ENCODE measurements at places on chromosomes 11 and 22.

DNA sequence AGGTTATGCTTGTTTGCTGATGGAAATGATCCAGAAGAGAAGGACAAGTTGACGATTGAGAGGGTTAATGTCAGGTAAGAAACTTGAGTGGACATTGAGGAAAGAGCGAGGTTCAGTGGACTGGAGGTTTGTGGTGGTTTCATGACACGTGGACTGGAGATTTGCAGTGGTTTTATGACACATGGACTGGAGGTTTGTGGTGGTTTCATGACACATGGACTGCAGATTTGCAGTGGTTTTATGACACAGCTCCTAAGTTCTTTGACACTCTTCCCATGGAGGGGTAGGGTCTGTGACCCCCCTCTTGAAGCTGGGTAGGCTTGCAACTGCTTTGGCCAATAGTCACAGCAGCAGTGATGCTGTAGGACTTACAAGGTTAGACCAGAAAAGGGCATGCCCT is 5.4 kb upstream of the MAPK8IP2 start:
- no peak for DNase-seq

DNA sequence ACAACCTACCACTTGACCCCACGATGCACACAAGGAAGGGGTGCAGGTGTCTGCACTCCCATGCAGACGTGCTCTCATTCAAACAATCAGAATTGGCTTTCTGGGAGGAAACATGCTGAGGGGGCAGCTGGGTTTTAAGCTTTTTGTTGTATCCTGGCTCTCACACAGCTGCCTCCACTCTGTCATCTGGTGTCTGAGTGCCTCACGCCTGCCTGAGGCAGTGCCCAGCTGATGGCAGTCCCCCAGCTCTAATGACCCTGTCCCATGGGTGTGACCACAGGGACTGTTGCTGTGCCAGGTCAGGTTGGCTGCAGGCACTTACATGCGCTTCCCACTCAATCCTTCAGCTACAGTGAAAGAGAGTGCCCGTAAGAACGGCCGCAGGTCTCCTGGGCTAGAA is 53.7 kb downstream of the ARFGAP3 start:
- DNase-seq = no peak

- DNase-seq = no peak
Measured at GRCh38 chr22:37281646-37282384, 493 bp upstream of the CYTH4 start.

DNA sequence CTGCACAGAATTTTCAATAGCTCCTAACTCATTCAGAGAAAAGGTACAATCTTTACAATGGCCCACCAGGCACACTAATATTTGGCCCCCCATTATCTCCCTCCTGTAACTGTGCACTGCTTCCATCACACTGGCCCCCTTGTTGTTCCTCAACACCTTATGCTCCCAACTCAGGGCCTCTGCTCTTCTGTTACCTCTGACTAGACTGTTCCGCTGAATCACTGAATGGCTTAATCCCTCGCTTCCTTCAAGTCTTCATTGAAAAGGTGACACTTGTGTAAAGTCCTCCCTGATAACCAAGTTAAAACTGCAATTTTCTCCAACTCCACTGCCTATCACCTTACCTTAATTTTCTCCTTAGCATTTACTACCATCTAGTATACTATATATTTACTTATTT is 21.8 kb downstream of the PIK3C2A start:
- no peak for DNase-seq

DNA sequence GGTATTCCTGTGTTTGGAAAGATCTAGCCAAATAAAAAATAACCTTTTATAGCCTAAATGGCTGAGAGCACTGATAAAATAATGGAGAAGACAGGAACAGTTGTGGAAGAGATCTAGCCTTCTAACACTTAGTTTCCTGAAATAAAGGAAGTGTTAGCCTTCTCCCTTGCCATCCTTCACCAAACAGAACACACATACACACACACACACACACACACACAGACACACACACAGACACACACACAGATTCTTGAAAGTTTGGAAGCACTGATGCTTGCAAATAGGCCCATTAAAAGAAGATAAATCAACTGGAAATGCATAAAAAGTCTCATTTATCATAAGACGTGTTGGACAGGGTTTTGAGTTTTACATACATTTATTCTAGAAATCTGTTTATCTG is 37.5 kb downstream of the KIRREL3 start:
- no peak for DNase-seq

DNA sequence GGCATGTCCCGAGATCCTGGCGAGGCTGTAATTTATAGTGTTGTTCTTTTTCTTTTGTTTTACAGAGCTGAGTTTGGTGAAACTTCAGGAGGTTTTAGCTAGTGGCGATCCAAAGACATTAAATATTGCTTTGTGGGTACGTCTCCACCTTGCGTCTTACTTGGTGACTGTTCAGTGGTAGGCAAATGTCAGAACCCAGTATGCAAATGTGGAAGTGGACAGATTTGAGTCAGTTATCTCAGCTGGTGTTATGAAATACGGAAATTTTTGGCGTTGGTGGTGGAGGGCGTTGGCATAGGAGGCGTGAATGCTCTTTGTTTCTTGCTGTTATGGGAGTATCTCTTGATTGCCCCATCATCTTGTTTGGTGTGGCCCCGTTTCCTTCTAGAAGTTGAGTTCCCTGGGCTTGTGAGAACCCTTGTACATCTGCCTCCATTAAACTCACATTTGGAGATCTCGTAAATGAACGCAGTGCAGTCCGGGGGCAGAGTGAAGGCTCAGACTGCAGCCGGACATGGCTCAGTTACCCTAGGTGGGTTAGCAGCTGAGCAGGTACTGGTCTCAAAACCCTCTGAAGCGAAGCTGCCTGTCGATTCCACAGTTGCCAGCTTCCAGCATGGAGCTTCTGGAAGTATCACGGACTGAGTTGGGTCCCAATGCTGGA is 39.9 kb downstream of the PTPRJ start:
- no peak for DNase-seq

- DNase-seq = peak; percentile 48
Measured at GRCh38 chr11:33716243-33716642, 15.6 kb upstream of the C11orf91 start.

GRCh38 chr11:14656536-14657457 is 13.2 kb downstream of the PDE3B start:
- DNase-seq = no peak

DNA sequence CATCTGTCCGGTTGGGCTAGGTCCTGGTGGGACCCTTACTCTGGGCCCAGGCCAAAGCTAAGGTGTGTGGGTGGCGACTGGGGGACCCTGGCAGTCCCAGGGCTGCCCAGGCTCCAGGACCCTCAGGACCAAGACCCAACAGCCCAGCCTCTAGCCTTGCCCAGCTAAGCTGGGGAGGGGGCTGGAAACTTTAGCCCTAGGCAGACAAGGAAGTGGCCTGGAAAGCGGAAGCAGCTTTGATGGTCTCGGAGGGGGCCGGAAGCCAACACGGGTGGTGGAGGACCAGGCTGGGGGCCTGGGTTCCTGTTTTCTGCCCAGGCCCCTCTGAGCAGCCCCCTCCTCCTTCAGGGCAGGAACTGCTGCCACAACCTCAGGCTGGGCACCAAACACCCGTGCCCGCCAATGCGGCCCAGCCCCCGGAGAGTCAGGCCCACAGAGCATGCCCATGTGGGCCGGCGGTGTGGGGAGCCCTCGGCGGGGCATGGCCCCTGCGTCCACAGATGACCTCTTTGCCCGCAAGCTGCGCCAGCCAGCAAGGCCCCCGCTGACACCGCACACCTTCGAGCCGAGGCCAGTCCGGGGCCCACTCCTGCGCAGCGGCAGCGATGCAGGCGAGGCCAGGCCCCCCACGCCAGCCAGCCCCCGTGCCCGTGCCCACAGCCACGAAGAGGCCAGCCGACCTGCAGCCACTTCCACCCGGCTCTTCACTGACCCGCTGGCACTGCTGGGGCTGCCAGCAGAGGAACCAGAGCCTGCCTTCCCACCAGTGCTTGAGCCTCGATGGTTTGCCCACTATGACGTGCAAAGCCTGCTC is 2.8 kb downstream of the SIPA1 start:
- DNase-seq = no peak

- DNase-seq = no peak
Measured at GRCh38 chr11:118051611-118052461, 25.0 kb upstream of the TMPRSS4 start.

GRCh38 chr11:121421149-121421901 is 30.8 kb upstream of the SORL1 start:
- DNase-seq = no peak

- no peak for DNase-seq
Measured at GRCh38 chr11:30837252-30837651, 251.1 kb upstream of the MPPED2 start.

DNA sequence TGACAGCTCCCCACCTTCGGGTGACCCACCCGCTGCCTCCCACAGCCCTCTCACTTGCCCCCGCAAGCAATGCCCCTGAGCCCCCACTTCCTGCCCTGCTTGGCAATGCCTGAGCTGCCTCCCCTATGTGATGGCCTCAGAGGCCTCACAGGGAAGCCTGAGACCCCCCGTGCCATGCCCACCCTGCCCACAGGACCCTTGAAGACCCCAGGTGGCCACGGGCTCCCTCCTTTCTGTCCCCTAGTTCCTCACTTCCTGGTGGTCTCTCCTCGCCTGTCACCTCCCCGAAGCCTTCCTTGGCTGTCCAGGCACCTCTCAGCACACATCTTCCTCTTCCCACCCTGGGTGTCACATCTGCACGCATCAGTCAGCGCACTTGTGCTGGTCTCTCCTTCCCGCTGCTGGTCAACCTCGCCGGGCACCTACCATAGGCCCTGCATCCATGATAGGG is 90.5 kb downstream of the BRD1 start:
- DNase-seq = no peak

GRCh38 chr11:25838918-25839625 is 492.9 kb upstream of the ANO3 start:
- no peak for DNase-seq

DNA sequence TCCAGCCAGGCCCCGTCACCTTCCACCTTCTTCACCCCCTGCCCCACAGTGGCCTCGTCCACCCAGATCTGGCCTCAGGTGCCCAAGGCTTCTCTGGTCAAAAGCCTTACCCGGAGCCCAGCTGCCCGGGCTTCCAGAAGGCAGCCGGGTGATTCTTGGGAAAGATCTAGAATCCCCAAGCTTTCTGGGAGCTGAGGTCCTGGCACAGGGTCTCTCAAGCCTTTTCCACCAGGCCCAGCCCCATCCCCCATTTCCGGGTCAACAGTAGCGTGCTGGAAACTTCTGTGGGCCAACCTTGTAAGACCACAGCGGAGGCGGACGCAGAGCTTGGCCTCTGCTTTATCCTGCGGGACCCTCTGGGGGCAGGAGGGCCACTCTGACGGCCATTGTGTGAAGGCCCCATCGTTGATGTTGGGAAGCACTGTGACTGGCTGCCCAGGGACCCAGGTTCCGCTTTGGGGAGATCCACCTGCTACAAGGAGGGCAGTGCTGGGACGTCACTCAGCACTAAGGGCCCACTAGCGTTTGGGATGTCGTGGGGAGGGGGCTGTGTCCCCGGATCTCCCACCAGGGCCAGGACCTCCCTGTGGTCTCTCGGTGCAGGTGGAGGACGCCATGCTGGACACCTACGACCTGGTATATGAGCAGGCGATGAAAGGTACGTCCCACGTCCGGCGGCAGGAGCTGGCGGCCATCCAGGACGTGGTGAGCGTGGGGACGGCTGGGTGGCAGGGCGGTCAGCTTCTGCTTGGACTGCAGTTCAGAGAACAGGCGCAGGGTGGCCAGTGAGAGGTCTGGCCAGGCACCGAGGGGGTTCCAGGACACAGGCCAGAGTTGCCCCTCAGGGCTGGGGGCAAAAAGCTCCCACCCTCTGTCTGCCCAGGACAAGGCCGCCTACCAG is 11.5 kb downstream of the TSPAN32 start:
- no peak for DNase-seq

DNA sequence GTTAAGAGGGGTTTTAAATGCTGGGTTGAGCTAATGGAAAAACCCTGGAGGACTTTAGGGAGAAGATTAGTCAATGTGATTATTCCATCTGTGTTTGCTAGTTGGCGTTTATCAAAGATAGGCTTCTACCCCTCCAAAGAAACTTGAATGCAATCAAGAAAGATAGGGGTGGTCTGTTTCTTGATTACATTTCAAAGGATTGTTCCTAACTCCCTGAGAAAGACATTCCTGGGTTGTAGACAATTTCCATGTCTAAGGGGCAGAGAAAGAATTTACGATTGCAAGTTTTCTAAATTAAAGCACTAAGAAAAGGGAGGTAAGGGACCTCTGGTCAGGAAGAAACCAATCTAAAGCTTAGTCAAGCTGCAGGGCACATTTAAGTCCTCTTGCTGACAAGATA is 2268.7 kb downstream of the LRRC4C start:
- no peak for DNase-seq
